Activated CD8-positive, alpha-beta memory T cell treated with anti-CD3 and anti-CD28 coated beads for 1 hour (primary cell): ENCODE measurements at places on chromosomes 1 and 21.

GRCh38 chr1:94734963-94735901, 84.9 kb upstream of the SLC44A3 start:
- DNase-seq = no peak

GRCh38 chr21:31999810-32000468, 127.1 kb downstream of the HUNK start:
- no peak for DNase-seq

DNA sequence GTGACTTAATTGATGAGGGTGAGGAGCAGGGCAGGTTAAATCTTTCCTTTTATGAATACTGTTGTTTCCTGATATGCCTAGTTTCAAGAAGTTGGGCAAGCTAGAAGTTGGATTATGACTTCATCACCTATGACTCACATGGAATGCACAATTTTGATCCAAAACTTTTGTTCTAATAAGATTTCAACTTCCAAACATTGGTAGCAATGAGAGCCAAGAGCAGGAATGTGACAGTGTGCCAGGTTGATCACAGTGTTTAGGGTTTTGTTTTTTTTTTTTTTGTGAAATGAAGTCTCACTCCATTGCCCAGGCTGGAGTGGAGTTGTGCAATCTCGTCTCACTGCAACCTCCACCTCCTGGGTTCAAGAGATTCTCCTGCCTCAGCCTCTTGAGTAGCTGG, 349.4 kb downstream of the DUSP10 start:
- no peak for DNase-seq

DNA sequence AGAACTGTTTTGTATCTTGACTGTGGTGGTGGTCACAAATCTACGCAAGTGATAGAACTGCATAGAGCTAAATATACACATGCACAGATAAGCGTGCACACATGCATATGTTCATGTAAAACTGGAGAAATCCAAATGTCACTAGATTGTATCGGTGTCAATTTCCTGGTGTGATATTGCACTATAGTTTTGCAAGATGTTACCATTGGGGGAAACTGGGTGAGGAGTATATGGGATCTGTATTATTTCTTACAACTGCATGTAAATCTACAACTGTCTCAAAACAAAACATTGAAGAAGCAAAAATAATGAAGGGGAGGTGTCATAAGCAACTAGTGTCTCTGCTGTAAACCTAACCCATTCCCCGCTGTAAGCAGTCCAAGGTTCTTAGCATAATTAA, 30.2 kb downstream of the FAM163A start:
- DNase-seq = no peak

- no peak for DNase-seq
Observed at GRCh38 chr1:43610339-43610738, 39.6 kb upstream of the KDM4A start.

DNA sequence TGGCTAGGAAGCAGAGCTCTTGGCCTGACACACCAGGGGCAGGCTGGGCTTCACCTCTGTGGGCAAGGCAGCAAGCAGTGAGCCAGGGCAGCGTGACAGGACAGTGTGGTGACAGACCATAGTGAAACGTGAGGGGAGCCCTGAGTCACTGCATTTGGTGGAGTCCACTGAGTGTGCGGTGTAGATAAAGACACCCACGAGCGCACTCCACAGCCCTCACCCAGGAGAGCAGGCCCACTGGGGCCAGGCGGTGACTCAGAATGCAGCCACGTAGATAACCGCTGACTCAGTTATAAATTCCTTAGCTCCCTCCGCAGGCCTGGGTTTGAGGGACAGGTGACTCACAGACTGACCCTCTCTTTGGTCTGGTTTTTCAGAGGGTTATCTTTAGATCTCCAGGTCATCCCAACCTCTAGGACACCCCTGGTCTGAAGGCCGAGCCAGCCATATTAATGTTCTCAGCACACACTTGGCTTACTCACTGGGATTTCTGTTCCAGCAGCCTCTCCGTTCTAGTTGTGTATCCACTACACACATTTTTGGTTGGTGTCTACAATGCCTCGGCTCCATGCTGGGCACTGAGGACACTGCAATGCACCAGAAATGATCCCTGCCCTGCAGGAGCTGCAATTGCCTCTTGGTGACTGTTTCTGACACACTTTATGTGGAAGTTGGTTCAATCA, 90.2 kb upstream of the TSPAN2 start:
- DNase-seq = no peak

GRCh38 chr1:924656-925560, 1.2 kb downstream of the SAMD11 start:
- DNase-seq = no peak

DNA sequence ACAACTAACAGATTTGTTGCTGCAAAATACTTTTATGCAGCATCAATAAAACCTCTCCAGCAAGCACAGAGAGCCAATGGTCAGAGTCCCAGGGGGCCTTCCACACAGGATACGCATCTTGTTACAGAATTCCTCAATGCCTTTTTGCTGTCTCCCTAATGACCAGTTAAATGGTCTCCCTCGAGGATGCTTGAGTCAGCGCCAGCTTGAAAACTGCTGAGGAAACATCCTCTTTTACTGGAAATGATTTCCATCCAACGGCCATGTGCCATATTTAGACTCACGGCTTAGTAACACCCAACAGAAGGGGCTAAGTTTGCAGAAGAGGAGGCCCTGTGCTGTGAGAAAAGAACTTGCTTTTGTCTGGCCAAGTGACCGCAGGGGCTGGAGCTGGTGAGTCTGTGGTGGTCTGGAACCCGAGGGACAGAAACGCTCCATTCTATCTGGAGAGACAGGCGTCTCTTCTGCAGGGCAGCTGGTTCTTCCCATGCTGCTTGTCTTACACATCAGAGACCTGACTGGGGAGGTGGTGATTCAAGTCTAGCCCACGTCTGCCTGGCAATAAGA, 496.4 kb downstream of the SETD4 start:
- DNase-seq = no peak
